ENCODE measurements at places on chromosomes 6 and 20. TPM values are rescaled to one million over a fixed set of nuclear protein-coding genes. Genes with fewer than 3 reads are reported as not detected.

Gene POPDC3
- 24.4 TPM for polyA plus RNA-seq

Gene EZR
- polyA plus RNA-seq: 171 TPM

DNA sequence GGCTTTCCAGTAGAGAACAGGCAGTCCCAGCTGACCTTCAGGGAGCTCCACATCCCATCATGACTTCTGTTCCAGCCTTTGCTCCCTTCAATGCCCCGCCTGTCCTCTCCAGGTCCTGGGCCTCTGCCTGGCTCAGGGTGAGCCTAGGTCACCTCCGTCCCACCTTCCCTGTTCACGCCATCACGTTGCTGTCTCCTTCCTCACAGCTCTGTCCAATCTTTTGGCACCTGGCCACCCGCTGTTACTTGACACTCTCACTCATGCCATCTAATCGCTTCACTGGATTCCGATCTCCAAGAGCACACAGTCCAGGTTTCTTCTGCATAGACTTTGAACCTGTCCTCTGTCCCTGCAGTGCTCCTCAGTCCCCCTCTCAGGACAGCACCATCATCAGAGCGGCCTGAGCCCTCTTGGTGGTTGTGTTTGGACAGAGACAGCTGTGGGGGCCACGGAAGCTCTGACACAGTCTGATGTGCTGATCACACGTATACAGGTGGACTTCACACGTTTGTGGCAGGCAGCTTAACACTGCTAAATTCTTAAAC, 34.7 kb upstream of the TIAM2 start:
- no peak for DNase-seq

DNA sequence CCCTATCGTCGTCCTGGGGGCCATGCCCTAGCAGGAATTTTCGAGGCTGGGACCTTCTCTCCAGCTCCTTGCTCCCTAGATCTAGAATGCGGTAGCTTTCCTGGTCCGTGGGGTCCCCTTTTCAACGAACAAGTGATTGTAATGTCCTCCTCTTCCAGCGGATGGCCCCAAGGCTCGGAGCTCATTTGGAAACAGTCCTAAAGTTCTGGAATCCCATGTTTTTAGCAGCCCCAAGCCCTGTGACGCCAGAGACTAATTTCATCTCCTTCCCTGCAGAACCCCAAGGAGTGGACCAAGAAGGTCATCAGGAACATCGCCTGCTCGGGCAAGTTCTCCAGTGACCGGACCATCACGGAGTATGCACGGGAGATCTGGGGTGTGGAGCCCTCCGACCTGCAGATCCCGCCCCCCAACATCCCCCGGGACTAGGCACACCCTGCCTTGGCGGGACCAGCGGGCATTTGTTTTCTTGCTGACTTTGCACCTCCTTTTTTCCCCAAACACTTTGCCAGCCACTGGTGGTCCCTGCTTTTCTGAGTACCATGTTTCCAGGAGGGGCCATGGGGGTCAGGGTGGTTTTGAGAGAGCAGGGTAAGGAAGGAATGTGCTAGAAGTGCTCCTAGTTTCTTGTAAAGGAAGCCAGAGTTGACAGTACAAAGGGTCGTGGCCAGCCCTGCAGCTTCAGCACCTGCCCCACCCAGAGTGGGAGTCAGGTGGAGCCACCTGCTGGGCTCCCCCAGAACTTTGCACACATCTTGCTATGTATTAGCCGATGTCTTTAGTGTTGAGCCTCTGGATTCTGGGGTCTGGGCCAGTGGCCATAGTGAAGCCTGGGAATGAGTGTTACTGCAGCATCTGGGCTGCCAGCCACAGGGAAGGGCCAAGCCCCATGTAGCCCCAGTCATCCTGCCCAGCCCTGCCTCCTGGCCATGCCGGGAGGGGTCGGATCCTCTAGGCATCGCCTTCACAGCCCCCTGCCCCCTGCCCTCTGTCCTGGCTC, 48.5 kb downstream of the PYGB start:
- DNase-seq: no peak

DNA sequence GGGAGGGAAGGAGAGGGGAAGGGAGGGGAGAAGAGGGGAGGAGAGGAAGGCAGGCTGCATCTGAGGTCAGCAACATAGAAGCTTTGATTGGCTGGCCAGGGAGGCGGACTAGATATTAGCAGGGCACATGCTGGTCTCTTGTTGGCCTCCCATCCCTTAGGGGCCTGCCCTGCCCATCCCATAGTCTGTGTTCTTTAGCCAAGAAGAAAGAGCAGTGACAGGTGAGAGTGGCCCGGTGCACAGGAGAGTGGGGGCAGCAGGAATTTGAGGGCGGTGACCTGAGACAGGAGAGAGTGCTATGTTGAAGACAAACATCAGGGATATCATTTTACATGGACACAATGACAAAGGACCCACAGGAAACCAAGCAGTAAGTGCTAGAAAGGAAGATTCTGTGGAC, 413.5 kb downstream of the SYNE1 start:
- DNase-seq: no peak

- DNase-seq: no peak
These were observed 11.7 kb downstream of the FIG4 start for GRCh38 chr6:109702791-109703190.

DNA sequence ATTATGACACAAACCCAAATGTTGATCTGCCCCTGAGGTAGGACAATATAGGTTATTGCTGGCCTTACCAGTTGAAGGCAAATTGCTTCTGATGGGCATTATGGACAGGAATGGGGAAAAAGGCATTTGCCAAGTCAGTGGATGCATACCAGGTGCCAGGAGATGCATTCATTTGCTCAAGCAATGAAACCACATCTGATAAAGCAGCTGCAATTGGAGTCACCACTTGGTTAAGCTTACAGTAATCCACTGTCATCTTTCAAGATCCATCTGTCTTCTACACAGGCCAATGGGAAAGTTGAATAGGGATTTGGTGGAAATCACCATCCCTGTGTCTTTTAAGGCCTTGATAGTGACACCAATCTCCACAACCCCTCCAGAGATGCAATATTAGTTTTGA, 648.6 kb downstream of the COL12A1 start:
- no peak for DNase-seq

DNA sequence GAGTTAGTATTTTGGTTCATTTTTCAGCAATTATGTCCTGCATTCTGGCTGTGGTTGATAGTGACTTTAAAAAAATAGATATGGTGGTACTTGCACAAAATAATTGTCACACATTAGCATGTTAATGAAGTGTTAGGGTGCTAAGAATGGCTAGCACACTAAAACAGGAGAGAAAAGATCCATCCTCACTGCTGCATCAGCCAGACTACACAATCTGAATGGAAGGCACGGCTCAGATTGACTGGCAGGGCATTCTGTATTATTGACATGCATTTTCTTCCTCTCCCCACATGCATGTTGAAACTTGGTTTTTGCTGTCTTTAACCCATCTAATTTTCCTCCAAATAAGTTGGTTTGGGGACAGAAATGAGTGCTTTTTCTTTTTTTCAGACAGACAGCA, 306.3 kb downstream of the PRL start:
- no peak for DNase-seq

- DNase-seq: no peak
These were observed 35.4 kb downstream of the MAN1A1 start for GRCh38 chr6:119313937-119314884.

DNA sequence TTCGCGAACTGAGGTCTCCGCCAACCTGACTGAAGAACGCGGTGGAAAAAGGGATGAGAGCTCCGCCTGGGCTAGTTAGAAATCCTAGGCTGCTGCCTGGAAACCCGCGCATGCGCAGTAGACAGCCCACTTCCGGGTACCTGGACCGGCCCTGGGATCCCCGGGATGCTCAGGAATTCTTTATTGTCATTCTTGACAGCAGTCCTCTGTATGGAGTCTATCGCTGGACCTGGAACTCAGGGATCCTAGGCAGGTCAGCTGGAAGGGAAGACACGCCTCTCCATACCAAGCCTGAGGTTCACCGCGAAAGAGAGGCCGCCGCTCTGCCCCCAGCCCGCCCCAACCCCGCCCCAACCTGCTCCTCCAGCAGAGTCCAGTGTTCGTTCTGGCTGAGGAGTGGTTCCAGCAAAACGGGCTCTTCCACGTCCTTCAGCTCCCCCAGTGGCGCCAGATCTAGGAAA, 1379.2 kb upstream of the DEFB115 start:
- no peak for DNase-seq

Data from mammary epithelial cell (primary cell).